ENCODE measurements at places on chromosomes 7 and 10. TPM values are rescaled to one million over a fixed set of nuclear protein-coding genes. Genes with fewer than 3 reads are reported as not detected.

IFIT2 gene
- total RNA-seq = 3.6 TPM

ZNF503 gene
- 13.9 TPM for total RNA-seq

ELAPOR2 gene
- 0.06 TPM for total RNA-seq

WNT8B gene
- not detected for total RNA-seq

FFAR4 gene
- 0.44 TPM for total RNA-seq

ABLIM1 gene
- total RNA-seq = 32.5 TPM

All from A549 treated with RU486 at 1 μM for 4 hours (cell line).